ENCODE measurements at places on chromosomes 6 and 20. TPM values are rescaled to one million over a fixed set of nuclear protein-coding genes. Genes with fewer than 3 reads are reported as not detected.

E2F3 gene
- total RNA-seq: 10.0 TPM

PPP1R3G gene
- total RNA-seq: 5.5 TPM

BTBD9 gene
- 15.3 TPM for total RNA-seq

PRDM1 gene
- total RNA-seq: 17.6 TPM

SLC17A1 gene
- total RNA-seq: not detected

ATXN1 gene
- total RNA-seq: 41.9 TPM

DEFB132 gene
- not detected for total RNA-seq

ULBP1 gene
- not detected for total RNA-seq

CDKAL1 gene
- 14.2 TPM for total RNA-seq

SYNDIG1 gene
- 0.19 TPM for total RNA-seq

PTCRA gene
- not detected for total RNA-seq

HSPA12B gene
- 1.7 TPM for total RNA-seq

GRCh38 chr6:114007516-114007915, 36.6 kb upstream of the HDAC2 start:
- no peaks in the 10 kb centered on the region for H3K27me3 ChIP-seq
- no peaks in the 10 kb centered on the region for H3K36me3 ChIP-seq
- no peak overlapping the region for H3K27ac ChIP-seq

DNA sequence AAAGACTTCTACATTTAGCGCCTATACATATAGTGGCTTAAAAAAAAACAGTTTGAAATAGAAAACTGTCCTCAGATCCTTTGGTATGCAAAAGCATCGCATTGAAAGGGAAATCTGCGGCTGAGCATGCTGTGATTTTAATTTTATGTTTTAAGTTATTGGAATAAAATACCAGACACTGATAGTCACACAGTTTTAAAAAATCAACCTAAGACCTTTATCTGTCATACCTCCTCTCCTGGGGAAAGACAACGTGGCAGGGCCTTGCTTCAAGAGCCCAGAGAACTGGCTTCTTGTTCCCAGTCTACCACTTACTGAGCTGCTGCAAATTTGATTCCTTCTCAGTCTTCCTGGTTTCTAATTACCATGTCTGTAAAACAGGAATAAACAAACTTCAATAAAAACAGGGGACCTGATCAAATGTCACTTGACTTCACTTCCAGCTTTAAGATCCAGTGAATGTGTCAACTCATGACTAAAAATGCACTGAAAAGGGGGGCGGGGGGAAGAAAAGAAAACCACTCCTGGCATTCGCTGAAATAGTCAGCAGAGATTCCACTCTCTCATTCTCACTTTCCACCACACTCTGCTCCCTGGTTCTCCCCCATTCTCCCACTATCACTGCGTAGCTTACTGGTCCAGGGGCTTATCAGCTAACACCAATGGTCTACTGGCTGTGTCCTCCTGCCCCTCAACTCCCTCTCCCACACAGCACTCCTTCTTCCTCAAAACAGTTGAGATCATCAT, 494.7 kb upstream of the MARCKS start:
- no peaks in the 10 kb centered on the region for H3K27me3 ChIP-seq
- H3K4me1 ChIP-seq: no peaks in the 10 kb centered on the region
- no peak overlapping the region for H3K4me3 ChIP-seq
- no peak for DNase-seq

DNA sequence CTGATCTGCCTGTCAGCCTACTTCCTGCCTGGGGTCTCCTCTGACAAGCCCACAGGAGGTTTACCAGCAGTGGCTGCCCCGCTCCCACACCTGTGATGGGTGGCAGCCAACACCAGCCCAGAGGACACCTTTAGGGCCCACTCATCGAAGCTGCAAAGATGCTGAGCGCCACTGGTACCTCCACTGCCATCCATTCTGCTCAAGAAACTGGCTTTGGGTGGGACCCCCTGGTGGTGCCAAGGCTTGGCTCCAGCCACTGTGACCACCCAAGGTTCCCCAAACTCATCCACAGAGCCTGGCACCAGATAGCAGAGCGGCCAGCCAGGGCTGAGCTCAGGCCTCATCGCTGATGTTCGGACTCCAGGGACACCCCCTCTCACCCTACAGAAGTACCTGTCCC, 42.5 kb downstream of the PREX1 start:
- H3K27me3 ChIP-seq: no peaks in the 10 kb centered on the region
- H3K27ac ChIP-seq: no peak overlapping the region
- H3K4me3 ChIP-seq: no peak overlapping the region
- no peak for DNase-seq

DNA sequence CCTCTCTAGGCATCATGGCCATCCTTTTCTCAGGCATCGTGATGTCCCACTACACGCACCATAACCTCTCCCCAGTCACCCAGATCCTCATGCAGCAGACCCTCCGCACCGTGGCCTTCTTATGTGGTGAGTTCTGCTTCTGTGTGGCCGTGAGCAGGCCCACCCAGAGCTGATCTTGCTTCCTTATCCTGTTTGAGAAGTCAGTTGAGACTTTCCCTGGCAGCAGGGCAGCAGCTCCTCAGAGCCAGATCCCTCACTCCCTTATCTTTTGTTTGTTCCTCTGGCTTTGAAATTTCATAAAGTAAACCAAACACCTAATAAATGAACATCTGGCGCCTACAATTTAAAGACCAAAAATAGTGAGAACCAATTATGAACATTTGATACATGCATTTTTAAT, 40.6 kb downstream of the SPATA2 start:
- no peaks in the 10 kb centered on the region for H3K4me1 ChIP-seq
- no peak for DNase-seq
- H3K27me3 ChIP-seq: no peaks in the 10 kb centered on the region
- H3K4me3 ChIP-seq: no peak overlapping the region

DNA sequence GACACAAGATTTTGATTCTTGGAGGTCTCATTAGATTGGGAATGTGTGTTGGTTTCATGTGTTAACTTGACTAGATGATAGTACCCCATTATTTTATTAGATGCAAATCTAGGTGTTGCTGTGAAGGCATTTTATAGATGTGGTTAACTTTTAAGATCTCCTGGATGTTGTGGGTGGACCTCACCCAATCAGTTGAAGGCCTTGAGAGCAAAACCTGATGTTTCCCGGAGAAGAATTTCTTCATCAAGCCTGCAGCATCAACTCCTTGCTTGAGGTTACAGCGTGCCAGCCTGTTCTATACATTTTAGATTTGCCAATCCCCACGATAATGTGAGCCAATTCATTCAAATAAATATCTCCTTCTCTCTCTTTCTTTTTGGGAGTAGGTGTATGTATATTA, 66.8 kb upstream of the EXOC2 start:
- H3K4me1 ChIP-seq: no peaks in the 10 kb centered on the region
- H3K27ac ChIP-seq: no peak overlapping the region
- no peaks in the 10 kb centered on the region for H3K27me3 ChIP-seq
- no peak overlapping the region for H3K4me3 ChIP-seq
- H3K36me3 ChIP-seq: no peaks in the 10 kb centered on the region

DNA sequence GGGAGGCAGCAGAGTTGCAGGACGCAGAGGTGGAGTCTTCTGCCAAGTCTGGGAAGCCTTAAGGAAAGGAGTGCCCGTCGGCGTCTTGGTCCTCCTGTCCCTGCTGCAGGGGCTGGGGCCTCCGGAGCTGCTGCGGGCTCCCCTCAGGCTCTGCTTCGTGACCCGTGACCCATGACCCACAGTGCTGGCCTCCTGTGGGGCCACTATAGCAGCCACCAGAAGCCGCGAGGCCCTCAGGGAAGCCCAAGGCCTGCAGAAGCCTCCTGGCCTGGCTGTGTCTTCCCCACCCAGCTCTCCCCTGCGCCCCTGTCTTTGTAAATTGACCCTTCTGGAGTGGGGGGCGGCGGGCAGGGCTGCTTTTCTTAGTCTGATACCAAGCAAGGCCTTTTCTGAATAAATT, 3.3 kb upstream of the COL9A3 start:
- H3K36me3 ChIP-seq: peaks cover 34% of the 10 kb centered on the region
- no peak overlapping the region for H3K4me3 ChIP-seq
- H3K4me1 ChIP-seq: peaks cover 9% of the 10 kb centered on the region
- H3K27ac ChIP-seq: no peak overlapping the region
- peaks cover 38% of the 10 kb centered on the region for H3K27me3 ChIP-seq

DNA sequence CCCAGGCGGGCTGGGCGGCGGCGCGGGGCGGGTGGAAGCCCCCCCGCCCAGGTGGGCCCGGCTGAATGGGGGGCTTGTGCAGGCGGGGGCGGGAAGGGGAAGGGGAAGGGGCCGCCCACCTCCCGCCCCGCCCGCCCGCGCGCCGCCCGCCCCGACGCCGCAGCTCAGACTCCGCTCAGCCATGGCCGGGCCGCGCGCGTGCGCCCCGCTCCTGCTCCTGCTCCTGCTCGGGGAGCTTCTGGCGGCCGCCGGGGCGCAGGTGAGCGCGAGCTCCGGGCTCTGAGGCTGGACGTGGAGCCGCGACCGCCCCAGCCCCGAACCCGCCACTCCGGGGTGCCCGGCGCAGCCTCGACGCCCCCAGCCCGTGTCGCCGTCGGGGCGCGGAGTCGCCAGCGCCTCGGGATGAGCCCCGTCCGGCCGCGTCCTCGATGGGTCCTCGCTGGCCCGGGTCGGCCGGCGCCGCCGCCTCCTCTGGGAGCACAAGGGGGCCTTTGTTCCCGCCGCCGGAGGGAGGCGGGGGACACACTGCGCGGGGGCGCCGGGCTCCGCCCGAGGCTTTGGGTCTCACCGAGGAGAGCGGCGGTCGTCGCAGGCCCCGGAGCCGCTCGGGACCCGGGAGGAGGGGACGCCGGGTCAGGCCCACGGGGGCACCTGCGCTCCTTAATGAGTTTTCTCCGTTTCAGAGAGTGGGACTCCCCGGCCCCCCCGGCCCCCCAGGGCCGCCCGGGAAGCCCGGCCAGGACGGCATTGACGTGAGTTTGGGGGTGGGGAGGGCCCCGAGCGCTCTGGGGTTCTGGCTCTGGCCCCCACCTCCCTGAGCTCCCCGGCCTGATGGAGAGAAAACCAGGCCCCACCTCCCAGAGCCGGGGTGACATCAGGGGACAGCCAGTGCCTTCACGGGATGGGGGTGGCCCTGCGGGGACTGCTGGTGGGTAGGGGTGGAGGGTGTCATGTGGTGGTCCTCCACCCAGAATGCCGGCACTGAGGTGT, at the start of gene COL9A3:
COL9A3 (plus strand) TSS at position 167 of the 990 bp plus-strand sequence; CDS start at position 182, 15 bp downstream.
- peak within 1 kb of the TSS; percentile 5 for H3K4me3 ChIP-seq
- no peak within 1 kb of the TSS for H3K27ac ChIP-seq
- DNase-seq: no peak
- H3K27me3 ChIP-seq: peaks cover 52% of the 10 kb centered on the region
- peaks cover 9% of the 10 kb centered on the region for H3K4me1 ChIP-seq

DNA sequence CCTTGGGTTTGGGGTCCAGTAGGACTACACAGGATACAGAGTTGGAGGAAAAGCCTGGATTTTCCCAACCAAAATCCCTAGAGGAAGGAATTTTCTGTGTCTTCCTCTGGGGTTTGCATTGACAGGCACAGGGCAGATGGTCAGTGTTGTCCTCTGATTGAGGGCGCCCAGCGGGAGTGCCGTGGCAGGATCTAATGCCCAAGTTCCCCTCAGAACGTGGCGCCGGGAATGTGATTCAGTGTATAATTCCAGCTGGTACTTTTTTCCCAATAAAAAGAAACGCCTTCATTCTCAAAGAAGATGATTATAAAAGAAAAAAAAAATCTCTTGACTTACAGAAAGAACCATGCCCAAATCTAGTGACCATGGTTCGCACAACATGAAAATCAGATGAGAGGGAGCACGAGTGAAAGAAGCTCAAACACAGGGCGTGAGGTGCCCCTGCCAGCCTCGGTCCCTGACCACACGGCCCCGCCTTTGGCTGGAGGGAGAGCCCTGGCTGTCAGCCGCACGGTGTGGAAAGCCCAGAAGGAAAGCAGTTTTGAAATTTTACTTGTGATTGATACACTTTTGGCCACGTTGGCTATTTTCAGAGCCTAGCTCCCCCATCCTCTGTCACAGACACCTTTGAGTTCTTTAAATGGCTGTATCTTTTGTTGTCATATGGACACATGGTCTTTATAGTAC, 31.6 kb downstream of the VEGFA start:
- DNase-seq: no peak
- no peak overlapping the region for H3K27ac ChIP-seq
- H3K36me3 ChIP-seq: no peaks in the 10 kb centered on the region
- no peaks in the 10 kb centered on the region for H3K27me3 ChIP-seq
- no peak overlapping the region for H3K4me3 ChIP-seq
- H3K4me1 ChIP-seq: peaks cover 23% of the 10 kb centered on the region

- H3K27ac ChIP-seq: no peak overlapping the region
- H3K36me3 ChIP-seq: no peaks in the 10 kb centered on the region
- DNase-seq: no peak
- H3K4me3 ChIP-seq: no peak overlapping the region
- H3K4me1 ChIP-seq: peaks cover 4% of the 10 kb centered on the region
Measured at GRCh38 chr6:100461278-100461916, 3.3 kb downstream of the SIM1 start.

DNA sequence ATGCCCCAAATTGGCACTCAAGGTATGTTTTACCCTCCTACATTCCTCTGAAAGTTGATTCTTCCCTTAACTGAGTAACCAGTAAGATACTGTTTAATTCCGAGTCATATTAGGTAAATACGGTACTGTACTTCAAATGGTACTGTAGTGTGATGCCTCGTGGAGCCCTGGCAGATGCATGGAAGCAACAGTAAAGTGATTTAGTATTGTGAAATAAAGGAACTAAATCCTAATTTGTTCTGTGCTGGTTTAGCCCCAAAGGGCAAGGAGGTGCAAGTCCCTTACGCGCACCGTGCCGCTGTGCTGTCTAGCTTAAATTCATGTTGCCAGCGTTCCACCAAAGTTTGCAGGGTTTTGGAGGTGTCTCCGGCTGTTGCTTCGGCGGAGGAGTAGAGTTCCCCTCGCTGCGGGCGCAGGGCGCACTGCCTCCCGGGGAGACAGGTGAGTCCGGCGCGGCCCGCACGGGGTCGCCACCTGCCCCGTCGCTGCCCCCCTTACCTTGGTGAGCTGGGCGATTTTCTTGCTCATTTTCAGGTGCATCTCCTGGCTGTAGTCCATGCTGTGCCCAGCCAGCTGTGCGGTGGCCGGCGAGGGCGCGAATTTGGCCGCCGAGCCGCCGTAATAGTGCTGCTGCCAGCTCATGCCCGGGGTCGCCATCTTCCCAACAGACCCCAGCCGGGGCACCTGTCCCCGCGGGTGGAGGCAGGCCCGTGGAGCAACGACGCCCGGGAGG, 655 bp downstream of the FAM184A start:
- peak; percentile 37 for DNase-seq
- H3K36me3 ChIP-seq: no peaks in the 10 kb centered on the region

DNA sequence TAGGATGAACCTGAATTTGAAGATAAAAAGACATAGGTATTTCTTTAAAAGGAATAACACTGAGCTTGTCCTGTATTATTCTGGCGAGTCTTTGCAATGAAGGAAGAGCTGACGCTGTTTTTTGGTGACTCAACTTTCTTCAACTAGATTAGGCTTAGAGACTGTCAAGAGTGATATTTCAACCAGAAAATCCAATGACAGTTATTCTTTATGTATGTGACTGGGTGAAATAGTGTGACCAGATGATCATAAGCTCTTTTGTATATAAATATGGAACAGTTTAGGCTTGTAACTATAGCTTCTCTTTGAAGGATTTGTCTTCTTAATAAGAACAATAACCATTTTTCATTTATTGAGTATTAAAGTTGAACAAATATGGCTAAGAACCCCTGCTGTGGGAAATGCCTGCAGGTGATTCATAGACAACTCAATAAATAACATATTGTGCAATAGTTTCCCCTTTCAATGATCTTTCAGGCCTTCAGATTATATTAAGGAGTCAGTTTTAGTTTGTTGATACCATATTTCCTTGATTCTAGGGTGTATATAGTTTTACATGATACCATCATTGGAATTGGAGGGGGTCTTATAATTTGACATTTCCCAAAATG, 265.6 kb upstream of the JAG1 start:
- no peaks in the 10 kb centered on the region for H3K4me1 ChIP-seq
- no peak for DNase-seq
- H3K27ac ChIP-seq: no peak overlapping the region
- no peak overlapping the region for H3K4me3 ChIP-seq
- H3K36me3 ChIP-seq: no peaks in the 10 kb centered on the region

- no peaks in the 10 kb centered on the region for H3K36me3 ChIP-seq
- no peak for DNase-seq
- no peak overlapping the region for H3K4me3 ChIP-seq
- no peak overlapping the region for H3K27ac ChIP-seq
- no peaks in the 10 kb centered on the region for H3K27me3 ChIP-seq
Measured at GRCh38 chr6:108940741-108941140, 92.5 kb downstream of the ARMC2 start.

Data from colonic mucosa (tissue), 4 donors.